ENCODE measurements at places on chromosomes 2 and 18.

- DNase-seq, result no peak
Observed at GRCh38 chr2:132779206-132779721, 109.3 kb upstream of the LYPD1 start.

- no peak for DNase-seq
Observed at GRCh38 chr2:233353101-233353768, 1.1 kb upstream of the DGKD start.

DNA sequence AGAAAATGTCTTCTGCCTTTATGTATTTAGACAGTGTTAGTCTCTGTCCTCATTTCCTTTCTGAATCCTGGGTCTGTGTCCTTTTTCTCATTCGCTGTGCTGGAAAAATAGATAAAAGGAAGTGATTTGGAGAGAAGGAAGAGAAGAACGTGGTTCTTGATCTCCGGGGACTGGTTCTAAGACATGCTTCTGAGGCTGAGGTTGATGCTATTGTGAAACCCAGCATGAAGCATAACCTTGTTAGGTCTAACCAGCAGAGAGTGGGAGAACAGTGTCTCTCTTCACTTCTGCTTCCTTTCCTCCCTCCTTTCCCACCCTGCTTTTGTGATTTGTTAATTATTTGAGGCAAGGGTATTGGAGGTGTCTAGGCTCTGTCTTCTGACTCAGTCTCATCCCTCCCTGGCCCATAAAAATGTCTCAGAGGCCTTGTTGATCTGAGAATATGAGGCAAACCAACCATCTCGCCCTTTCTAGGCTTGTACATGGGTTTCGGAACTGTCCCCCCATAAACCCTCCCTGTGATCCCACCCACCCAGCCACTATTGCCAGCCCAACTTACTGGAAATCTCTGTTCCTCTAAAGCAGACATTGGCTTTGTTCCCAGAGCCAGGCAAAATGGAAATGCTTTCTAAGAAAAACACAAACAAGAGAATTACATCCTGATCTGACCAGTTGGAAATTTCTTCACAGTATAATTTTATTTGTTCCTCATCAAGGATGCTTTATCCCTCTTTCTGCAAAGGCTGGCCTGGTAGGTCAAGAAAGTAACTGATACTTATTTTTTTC is 360.6 kb upstream of the TNP1 start:
- no peak for DNase-seq

- DNase-seq, result no peak
Observed at GRCh38 chr2:30899516-30900054, 92.3 kb upstream of the CAPN13 start.

DNA sequence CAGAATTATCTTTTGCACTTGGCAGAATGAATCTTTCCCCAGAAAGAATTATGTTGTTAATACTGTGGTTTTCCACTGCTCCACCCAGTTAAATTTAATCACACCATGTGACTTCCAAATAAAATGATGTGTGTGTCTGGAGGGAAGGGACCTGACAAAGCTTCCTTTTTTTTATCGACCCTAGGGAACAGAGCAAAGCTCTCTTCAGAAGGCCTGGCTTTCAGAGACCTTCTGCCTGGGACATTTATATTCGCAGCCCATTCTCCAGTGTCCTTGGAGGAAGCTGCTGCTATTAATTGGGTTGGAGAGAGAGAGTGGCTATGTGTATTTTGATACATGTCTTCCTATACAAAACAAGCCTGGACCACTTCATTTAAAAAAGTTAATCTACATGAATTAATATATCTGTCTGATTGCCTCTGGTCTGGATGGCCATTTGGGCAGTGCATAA is 233.7 kb downstream of the PRKCE start:
- no peak for DNase-seq

DNA sequence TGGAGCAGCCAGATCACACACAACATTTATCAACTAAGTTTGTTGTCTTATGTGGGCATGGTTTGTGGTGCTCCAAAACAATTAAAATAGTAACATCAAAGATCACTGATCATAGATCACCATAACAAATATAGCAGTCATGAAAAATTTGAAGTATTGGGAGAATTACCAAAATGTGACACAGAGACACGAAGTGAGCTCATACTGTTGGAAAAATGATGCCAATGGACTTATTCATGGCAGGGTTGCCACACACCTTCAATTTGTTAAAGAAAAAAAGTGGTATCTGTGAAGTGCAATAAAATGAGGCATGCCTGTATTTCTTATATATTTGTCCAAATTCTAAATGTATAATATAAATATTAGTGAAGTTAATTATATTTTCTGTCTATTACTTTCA is 42.9 kb upstream of the CABYR start:
- DNase-seq, result no peak

GRCh38 chr2:81195017-81195773 is 890.6 kb upstream of the LRRTM1 start:
- DNase-seq, result no peak

- DNase-seq, result no peak
Observed at GRCh38 chr2:10109311-10109710, 13.2 kb upstream of the RRM2 start.
